ENCODE measurements at places on chromosomes 1 and 21.

- DNase-seq: no peak
These were observed 607.5 kb downstream of the USP25 start for GRCh38 chr21:16337266-16337665.

DNA sequence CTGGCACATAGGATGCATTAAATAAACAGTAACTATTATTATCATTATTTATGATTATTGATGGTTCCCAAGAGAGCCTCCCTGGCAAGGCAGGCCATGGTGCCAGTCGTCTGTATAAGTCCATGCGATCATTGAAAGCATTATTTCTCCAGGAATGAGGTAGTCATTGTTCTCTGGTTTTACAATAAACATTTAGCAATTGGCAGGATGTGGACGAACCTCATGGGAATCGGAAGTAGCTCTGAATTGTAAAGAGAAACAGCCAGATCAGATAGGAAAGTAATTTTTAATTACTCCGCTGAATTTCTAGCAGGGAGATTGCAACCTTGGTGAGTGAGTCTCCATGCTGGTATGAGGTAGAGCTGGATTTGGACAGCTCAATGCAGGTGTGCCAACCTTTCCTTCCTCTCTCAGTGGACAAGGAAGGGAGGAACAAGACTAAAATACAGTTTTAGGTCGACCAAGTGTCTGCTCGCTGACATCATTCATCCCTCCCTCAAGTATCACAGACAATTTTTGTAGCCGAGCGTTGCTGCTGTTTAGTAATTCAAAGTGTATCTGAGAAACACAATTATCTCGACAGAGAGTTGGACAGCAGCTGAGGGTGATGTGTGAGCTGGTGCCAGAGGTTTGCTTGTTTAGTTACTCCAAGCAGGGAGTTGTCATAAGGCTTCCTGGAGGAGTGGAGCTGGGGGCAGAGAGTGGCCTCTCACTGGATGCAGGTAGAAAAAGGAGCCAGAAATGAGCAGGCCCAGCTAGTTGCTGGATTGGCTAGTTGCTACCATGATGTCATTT, 250.8 kb downstream of the KCNJ6 start:
- no peak for DNase-seq

GRCh38 chr1:160925652-160926244, 28.9 kb downstream of the ITLN2 start:
- DNase-seq: no peak

GRCh38 chr1:86779308-86780191, 75.2 kb downstream of the SH3GLB1 start:
- no peak for DNase-seq

DNA sequence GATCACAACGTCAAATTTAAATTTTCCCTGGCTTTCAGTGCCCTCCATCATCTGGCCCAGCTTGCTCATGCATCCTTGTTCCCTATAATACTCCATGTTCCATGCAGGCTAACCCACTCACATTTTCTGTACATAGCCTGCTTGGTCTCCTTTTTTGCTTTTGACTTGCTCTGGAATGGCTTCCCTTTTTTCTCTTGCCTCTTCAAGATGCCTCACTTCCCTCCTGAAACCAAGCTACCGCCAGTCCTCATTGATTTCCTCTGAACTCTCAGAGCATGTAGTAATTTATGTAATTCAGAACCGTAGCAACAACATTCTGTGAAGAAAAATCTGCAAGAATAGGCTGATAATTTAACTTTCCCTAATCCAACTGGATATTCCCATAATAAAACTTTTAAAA, 10.3 kb downstream of the CAP1 start:
- DNase-seq: no peak

DNA sequence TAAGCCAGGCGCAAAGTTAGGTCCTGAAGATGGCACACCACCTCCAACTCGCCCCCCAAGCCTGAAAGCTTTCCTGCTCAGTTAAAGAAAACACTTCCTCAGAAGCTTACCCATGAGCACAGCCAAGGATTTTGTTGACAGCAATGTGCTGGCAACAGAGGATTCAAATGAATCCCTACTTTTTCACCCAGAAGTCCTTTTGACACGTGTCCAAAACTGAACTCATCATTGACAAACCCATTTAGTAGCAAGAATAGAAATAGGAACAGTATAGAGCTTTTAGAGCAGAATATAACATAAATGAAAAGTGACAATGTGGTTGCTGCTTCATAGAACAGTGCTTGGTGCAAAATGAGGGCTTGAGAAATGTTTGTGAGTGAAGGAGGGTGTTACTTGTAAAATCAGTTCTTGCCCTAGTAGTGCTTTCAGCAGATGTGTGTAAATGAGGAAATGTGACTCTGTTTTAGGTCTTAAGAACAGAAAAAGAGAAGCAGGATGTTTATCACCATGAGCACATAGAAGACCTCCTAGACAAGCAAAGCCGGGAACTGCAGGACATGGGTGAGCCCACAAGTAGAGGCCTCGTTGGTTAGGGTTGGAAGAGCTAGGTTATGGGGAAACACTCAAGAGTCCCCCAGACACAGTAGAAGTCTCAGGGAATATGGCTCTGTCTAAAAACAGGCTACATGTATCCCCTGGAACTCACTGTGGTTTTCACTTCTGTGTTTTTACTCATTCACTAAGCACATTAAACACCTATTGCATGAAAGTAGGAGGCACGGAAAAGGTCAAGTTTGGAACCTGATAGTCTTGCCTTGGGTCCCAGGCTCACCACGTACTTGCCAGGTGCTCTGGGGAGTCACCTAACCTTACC, 48.6 kb upstream of the TMEM125 start:
- DNase-seq: no peak

- DNase-seq: no peak
These were observed 649.1 kb upstream of the USP24 start for GRCh38 chr1:55864251-55864650.

GRCh38 chr1:238088560-238089290, 198.0 kb upstream of the ZP4 start:
- no peak for DNase-seq

- no peak for DNase-seq
These were observed 29.6 kb downstream of the NBPF3 start for GRCh38 chr1:21469581-21469980.

- no peak for DNase-seq
These were observed 46.4 kb downstream of the KIF26B start for GRCh38 chr1:245201201-245201600.

GRCh38 chr1:4599951-4600481, 54.4 kb upstream of the AJAP1 start:
- DNase-seq: no peak

GRCh38 chr21:42281181-42281680, 34.0 kb downstream of the TFF3 start:
- no peak for DNase-seq

GRCh38 chr1:89499320-89499719, 25.3 kb upstream of the LRRC8B start:
- no peak for DNase-seq

DNA sequence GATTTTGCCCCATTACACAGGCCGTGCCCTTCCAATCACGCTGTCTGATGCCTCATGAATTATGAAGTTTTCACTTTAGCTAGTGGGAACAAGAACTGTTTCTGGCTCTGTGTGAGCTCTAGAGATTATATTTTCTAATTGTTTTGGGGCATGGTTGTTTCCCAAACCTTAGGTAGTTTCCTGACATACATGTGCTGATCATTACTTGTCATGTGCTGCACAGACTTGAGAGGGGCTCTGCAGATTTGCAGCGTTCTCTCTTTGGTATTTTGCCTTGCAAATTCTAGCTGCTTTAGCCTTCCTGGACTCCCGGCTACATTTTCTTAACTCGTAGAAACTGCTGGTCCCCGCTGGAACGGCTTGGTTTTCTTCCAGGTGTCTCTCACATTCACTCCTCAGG, 142.1 kb upstream of the IVNS1ABP start:
- DNase-seq: no peak

DNA sequence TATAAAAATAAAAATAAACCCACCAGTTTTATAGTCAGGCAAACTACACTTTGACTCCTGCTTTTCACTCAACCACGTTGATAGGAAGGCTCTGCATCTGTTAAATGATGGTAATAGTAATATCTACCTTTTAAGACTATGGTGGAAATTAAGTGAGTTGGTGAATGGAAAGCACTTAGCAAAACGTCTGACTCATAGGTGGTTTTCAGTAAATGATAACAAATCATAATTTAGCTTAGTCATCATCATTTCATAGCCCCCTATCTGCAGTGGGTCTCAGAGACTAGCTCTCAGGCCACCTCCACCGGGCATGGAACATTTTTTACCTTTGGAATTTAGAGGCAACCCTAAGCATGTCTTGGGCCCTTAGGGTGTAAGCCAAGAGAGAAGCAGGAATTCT, 160.0 kb downstream of the PDE4B start:
- no peak for DNase-seq

GRCh38 chr1:82644186-82644915, 843.6 kb downstream of the ADGRL2 start:
- no peak for DNase-seq

DNA sequence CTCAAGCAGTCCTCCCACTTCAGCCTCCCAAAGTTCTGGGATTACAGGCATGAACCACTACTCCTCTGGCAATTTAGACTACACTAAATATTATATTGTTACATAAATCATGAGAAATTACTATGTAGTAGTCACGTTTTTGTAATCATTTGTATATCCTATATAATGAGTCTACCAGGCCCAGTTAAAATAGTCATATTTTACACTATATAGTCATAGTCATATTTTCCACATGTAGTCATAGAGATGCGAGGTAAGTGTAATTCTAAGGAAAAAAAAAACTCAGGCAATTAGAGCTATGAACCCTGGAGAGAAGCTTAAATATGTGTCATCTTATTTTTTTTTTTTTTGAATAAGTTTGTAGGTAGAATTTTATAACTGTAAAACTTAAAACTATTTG, 90.0 kb downstream of the FNBP1L start:
- no peak for DNase-seq

- DNase-seq: no peak
These were observed 22.4 kb upstream of the TMEM125 start for GRCh38 chr1:43247256-43247921.

DNA sequence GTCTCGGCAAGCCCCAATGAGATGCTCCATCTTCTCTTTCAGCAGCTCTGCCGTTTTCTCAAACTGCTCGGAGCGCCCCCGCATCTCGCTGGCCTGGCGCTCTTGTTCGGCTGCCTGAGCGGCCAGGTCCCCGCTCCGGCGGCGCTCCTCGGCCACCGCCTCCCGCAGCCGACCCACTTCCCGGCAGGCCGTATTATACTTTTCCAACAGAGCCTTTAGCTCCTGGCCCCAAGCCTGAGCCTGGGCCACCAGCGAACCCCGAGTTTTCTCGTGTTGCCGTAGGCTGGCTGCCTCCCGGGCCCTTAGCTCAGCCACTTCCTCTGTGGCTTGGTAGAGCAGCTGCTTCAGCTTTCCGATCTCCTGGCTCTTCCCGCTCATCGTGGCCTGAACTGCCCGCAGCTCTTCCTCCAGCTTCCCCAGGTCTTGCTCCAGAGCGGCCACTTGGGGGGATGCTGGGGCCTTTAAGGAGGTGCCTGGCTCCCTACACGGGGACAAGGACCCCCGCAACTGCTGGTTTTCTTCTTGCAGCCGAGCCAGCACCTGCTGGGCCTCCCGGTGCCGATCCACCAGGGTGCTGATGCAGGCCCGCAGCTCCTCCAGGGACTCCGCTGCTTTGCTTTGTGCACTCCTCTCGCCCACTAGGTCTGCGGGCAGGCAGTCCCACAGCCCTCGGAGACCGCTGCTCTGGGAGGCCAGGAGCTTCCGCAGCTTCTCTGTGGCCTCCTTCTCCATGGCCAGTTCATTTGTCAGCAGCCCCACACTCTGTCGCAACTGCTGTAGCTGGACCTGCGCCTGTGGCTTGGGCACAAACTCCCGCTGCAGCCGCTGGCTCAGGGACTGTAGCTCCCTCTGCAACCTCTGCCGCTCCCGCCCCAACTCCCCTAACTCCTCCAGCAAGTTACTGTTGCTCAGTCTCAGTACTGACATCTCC, 13.4 kb upstream of the PIAS3 start:
- DNase-seq: peak; percentile 15

DNA sequence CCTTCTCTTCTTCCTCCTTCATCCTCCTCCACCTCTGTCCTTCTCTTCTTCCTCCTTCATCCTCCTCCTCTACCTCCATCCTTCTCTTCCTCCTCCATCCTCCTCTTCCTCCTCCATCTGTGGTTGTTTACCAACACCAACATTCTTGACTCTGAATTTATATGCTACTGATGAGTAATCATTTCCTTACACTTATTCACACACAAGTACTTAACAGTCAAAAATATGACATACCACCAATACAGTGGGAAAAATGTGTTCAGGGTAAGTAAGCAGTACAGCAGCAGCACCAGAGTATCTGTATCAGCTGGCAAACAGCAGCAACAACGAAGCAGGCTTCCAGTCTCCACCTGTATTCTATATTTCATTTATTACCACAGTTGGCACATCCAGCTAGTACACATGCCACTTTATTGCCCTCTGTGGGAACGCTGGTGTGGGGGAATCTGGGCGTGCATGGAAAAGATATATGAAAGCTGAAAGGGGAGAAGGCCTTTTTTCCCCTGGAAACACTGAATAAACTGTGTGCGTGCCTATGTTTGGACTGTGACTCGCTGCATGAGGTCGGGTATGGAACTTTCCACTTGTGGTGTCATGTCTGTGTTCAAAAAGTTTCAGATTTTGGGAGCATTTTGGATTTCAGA, 16.0 kb downstream of the ADSS2 start:
- DNase-seq: no peak

- no peak for DNase-seq
These were observed 29.1 kb upstream of the SCCPDH start for GRCh38 chr1:246695136-246695535.

GRCh38 chr1:50929376-50929958, 30.6 kb downstream of the FAF1 start:
- no peak for DNase-seq

DNA sequence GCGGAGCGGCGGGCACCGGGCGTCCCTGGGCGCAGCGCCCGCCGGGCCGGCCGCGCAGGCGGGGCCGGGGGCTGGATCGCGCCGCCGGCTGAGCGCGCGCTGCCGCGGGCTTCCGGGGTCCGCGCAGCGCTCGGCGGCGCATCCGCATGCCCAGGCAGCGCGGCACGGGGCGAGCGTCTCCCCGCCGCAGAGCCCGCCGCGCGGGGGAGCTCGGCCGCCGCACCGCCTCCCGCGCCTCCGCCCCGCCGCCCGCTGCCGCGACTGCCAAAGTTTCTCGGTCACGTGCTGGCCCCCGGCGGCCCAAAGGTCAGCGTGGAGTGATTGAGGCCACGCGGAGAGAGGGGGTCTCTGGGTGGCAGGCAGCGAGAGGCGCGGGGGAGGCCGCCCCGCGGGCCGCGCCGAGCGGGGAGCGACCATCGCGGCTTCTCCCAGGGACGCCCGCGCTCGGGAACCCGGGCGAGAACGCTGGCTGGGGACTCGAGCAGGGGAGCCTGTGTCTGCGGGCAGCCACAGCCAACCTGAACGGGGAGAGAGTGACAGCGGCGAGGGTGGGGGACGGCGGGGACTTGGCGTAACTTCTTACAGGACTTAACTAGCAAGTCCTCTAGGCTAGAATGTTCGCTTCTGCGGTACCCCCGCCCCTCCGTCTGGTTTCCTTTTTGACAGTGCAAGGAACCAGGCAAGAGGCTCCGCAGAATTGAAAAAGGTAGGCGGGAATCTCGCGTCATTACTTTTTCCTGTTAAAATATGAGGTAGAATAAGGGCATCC, at the start of gene ILDR2:
Gene ILDR2 (minus strand): TSS at position 180 of the 769 bp plus-strand sequence. CDS start 272 bp downstream, outside the sequence.
- DNase-seq: no peak

- DNase-seq: no peak
These were observed 137.4 kb downstream of the C1orf21 start for GRCh38 chr1:184524248-184524647.

- DNase-seq: no peak
These were observed 84.1 kb downstream of the RIPK4 start for GRCh38 chr21:41682719-41683179.

GRCh38 chr21:31813862-31814261, 59.0 kb upstream of the HUNK start:
- no peak for DNase-seq

GRCh38 chr1:71557138-71557537, 476.3 kb upstream of the ZRANB2 start:
- DNase-seq: no peak
